ENCODE measurements at places on chromosomes 12 and 14. TPM values are rescaled to one million over a fixed set of nuclear protein-coding genes. Genes with fewer than 3 reads are reported as not detected.

ACTN1 gene
- 62.5 TPM for total RNA-seq

ENDOU gene
- 0.27 TPM for total RNA-seq

SNRNP35 gene
- total RNA-seq = 27.7 TPM

TAS2R43 gene
- total RNA-seq = 5.4 TPM

MSRB3 gene
- total RNA-seq = 75.9 TPM

TBK1 gene
- 6.5 TPM for total RNA-seq

BHLHE41 gene
- total RNA-seq = 0.81 TPM

LRRK2 gene
- total RNA-seq = 0.81 TPM

AMHR2 gene
- 4.6 TPM for total RNA-seq

BMP4 gene
- 0.27 TPM for total RNA-seq

HOXC6 gene
- total RNA-seq = not detected

KRT6A gene
- total RNA-seq = not detected

TCL1B gene
- total RNA-seq = not detected

NTS gene
- not detected for total RNA-seq

SLC22A17 gene
- 23.4 TPM for total RNA-seq

SLC25A47 gene
- total RNA-seq = not detected

NUAK1 gene
- total RNA-seq = under 0.01 TPM

SPTB gene
- 0.81 TPM for total RNA-seq

SLC25A29 gene
- 131 TPM for total RNA-seq

SCNN1A gene
- total RNA-seq = 0.81 TPM

FAM181A gene
- not detected for total RNA-seq

DNAJC22 gene
- not detected for total RNA-seq

SIX1 gene
- total RNA-seq = not detected

LRP1-AS gene
- total RNA-seq = not detected

AMDHD1 gene
- 0.81 TPM for total RNA-seq

AICDA gene
- not detected for total RNA-seq

ATXN3 gene
- total RNA-seq = 17.2 TPM

KRT6B gene
- not detected for total RNA-seq

TSPAN8 gene
- not detected for total RNA-seq

SERPINA12 gene
- total RNA-seq = not detected

PIANP gene
- total RNA-seq = under 0.01 TPM

Data from hematopoietic multipotent progenitor cell (in vitro differentiated cells).